ENCODE measurements at places on chromosomes 5 and 9.

DNA sequence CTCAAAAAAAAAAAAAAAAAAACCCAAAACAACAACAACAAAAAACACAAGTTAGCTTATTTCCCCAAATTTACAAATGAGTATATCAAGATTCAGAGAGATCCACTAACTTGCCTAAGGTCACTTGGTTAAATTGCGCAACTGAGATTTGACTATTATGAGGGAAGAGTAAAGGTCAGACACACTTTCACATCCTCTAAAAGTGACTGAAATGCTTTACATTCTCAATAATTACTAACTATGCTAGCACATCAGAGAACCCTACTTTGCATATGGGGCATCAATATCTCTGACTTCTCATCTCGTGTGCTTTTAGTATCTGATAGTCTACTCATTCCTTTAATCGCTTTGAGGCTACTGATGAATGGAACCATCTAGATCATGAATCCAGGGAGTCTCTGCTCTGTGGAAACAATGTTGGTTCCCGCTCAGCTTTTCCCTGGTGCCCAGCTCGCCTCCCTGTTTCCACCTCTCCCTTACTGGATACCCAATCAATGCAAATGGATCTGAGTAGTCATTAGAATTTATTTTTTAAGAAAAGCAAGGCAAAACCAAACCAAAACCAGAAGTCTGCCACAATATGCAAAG, 182.1 kb upstream of the TRIM32 start:
- no peak for DNase-seq

DNA sequence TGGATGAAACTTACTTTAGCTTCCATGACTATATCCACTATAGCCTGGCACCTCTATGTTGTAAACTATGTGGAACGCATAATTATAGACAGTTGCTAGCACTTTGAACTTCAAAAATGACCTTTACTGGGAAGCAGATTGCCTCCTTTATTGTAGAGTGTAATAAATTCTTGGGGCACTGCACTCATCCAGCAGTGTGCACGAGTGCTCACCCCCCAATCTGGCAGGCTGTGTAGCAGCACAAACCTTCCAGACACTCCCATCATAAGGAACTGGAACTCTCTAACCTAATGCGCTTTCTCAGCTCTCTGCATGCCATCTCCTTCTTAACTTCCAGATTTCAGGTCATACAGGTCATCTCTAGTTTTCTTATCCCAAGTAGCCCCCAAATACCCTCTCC, 1.5 kb upstream of the PDE6A start:
- DNase-seq, result no peak

GRCh38 chr9:119905724-119906123, 536.5 kb upstream of the BRINP1 start:
- no peak for DNase-seq

GRCh38 chr5:177472460-177473442, 683 bp downstream of the DBN1 start:
- peak; percentile 64 for DNase-seq

GRCh38 chr9:100084734-100085133, 14.1 kb downstream of the ERP44 start:
- no peak for DNase-seq

GRCh38 chr5:2752059-2752820, 763 bp upstream of the IRX2 start:
- no peak for DNase-seq

GRCh38 chr9:3698531-3698930, 172.7 kb upstream of the RFX3 start:
- no peak for DNase-seq

- no peak for DNase-seq
These were observed 610.4 kb upstream of the CDH10 start for GRCh38 chr5:25255128-25255527.

DNA sequence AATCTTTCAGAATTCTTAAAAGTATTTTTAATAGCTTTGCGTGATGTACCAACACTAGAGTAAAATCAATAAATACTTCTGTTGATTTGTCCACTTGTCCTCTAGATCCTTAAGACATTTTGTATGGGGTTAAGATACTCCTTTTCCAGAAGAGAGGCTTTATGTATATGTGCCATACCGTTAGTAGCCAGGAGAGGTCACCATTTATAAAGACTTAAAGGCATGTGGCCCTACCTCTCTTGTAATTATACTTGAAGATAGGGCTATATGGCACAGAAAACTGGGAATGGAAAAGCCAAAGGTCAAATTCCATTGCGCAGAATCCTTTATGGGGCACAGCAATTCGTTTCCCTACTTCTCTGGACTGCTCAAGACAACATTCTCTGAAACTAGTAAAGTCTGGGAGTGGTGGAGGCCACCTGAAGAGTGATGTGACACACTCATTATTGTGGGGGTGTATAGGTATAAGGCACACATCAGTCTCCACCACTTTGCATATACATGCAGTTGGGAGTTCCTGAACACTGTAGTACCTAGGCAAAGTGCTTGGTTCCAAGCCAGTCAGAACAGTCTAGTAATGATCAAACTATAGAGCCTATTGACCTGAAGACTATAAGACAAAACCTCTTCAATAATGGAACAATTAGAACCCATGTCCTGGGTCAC, 140.1 kb upstream of the FBXL17 start:
- no peak for DNase-seq

DNA sequence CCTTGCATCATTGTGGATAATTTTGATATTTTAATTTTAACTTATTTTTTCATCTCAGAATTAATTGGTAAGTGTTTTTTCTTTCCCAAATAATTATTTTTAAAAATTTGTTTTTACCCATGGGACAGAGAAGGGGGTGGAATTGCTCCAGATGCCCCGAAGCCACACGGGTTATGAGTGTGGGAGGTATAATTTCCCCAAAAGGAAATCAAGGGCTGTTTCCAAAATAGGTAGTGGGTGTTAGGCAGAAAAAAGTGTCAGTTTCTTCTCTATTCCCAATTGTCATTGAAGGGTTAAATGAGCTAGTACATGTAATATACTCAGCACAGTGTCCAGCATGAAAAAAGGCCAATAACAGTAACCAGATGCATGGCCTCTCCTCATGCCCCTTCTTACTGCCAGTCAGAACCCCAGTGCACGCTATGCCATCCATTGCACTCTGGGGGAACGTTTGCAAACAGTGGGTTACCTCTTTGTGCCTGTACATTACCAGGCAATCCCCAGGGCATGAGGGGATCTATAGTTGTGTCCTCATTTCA, 36.4 kb upstream of the ANGPTL2 start:
- DNase-seq, result no peak

- DNase-seq, result no peak
These were observed 57.8 kb downstream of the BARX1 start for GRCh38 chr9:93897075-93897970.

DNA sequence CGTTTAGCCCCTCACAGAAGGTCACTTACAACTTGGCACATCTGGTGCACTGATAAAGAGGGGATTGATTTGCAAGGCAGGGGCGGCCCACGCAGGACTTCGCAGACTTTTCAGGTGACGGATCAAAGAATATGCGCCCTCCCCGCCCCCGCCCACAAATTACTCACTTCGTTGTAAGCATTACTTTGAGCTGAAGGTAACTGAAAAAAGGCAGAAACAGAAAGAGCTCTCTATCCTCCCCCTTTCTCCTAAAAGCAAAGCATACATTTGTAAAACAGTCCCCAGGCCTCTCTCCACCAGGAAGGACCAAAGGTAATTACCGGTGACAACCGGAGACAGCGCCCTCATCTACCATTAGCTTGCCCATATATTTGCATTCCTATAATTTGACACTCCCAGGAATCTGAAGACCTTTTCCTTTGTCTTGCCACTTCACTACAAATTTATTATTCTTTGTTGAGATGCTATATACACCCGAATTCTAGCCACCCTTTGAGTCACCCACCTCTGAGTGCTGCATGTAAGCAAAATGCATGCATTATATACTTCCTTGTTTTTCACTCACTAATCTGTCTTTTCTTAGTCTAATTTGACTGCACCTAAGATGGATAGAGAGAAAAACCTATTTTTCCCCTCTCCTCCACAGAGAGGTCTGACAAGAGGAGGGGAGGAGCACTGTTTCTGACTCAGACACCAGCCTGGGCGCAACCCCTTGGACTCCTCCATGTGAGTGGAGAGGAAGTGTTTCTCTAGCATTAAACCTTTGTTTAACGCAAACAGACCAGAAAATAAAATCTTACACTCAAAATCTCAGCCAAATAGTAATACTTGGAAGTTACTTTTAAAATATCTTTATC, 74.7 kb upstream of the SPIN1 start:
- DNase-seq, result no peak

DNA sequence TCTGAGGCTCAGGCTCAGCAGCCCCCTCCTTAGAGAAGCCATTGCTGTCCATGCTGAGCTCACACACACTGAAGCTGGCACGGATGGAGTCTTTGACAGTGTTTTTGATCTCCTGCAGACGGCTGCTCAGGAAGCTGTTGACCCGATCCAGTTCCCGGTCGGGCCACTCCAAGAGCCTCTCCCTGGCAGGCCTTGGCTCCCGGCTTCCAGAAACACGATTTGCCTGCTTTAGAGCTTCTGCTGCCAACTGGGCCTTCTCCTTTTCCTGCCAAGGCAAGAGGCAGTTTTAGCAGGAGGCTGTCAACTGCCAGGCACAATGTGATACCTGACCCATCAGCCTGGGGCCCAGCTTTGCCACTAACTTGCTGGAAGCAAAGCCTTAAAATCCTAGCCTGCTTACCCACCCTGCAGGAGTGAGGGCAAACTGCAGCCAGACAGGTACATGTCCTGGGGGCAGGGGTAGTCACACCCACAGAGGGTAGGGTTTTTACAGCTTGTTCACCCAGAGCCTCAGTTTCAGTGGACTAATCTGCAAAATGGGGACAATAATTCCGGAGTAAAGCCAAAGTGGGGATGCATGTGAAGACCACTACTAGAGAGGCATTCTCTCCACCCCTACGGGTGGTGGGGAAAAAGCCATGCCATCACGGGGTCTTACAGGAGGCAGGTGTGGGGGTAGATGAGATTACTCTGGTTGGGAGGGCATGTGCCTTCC, 8.3 kb upstream of the DDX41 start:
- DNase-seq, result no peak

DNA sequence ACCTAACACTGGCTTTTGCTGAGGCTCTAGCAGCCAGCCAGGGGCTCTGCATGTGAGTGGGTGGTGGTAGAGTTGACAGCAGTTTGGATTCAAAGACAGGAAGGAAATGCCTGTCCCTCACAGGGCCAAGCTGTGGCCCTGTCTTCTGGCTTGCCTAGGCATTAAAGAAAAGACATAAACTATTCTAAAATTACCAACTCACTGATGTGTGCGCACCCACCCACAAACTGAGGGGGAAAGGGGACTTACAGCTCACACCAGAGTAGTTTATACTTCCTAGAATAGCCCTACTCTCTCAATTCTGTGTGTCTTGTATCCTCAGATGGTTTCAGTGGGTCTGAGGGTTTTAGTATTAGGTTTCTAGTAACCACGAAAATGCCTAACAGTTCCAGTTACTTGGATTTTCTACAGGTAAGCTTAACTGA, 18.3 kb upstream of the IL13 start:
- no peak for DNase-seq

DNA sequence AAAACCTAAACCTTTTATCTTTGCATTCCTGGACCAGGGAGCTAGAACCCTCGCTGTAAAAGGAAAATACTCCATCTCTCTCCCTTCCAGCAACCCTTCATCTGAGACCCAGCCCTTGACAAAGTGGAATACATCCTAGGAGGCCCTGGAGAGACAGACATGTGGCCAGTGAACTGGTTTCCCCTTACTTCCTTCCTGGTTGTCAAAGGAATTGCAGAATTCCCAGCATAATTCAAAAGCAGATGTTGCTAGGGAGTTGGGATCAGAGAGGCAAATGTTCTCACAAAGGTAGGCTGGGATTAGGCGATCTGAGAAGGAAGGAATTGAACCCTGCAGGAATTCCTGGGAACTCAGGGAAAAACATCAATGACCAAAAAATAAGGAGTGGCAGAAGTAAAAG, 80.9 kb downstream of the MARCHF3 start:
- DNase-seq, result no peak

DNA sequence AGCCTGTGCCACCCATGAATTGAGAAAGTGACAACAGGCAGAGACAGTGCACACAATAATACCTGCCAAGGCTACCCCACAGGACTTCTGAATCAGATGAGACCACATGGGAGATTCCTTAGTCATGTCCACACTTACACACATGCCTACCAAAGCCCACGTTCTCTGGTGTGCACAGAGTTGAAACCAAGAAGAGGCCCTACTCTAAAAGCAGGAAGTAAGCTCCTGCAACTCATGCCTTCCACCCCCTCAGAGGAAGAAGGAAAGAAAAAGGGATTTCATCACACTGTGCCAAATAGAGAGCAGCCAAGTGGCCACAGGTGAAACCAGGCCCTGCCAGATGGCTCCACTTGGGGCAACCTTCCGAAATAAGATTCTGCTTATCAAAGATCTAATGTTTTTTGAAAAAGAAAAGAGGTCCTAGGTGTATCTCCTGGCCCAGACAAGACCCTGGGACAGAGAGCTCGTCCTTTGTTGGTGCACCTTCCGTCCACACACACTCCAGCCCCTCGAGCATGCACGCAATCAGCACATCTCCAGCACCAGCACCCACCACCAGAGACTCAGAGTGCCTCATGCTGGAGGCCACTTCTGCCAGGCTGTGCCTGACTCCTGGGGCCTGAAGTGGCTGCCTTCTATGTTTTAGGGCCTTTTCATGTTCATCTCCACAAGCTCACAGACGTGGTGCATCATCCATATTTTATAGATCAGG, 114.6 kb upstream of the SPOCK1 start:
- no peak for DNase-seq

GRCh38 chr5:139301808-139302499, 8.4 kb downstream of the MATR3 start:
- DNase-seq, result no peak

All from mesothelial cell of epicardium (in vitro differentiated cells).